ENCODE measurements at places on chromosomes 3 and 15. TPM values are rescaled to one million over a fixed set of nuclear protein-coding genes. Genes with fewer than 3 reads are reported as not detected.

The SCN11A gene
- total RNA-seq = 0.44 TPM

The ADPRH gene
- total RNA-seq = 6.3 TPM

The ALDH1A2 gene
- 2.6 TPM for total RNA-seq

The CACNA2D2 gene
- total RNA-seq = 5.4 TPM

DNA sequence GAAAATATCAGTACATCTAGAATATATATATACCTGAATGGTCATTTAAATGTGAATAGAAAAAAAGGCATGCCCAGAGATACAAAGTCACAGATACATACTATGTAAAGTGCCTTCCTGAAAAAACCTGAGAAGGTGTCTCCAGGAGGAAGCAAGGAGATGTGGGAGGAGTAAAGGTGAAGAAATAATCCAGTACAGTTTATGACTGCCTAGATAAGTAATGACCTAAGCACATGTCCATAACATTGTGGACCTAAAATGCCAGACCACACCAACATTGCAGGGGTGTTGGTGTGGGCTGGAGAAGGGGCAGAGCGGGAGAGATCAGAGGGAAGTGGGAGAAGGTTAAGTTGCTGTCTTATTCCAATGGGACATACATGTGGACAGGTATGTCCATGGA, 226.9 kb downstream of the ZNF621 start:
- peaks cover 7% of the 10 kb centered on the region for H3K4me1 ChIP-seq
- no peak for DNase-seq
- H3K4me3 ChIP-seq = no peak overlapping the region
- no peak overlapping the region for H3K27ac ChIP-seq
- peaks cover 26% of the 10 kb centered on the region for H3K27me3 ChIP-seq

DNA sequence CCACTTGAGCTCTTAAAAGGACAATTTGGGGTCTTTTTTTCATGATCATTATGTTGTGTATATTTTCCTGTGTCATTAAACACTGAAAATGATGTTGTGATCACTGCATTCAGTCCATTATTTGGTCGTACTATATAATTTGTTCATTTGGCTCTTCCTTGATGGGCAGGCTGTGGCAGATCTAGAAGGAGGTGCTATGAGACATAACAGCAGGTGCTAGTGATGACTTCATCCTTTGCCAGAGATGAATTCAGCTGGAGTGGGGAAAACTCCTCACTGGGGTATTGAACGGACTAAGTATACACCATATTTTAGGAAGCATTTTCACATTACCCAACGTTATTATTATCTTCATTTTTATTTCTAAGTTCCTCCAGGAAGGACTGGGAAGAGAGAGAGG, 12.0 kb downstream of the CMTM7 start:
- H3K36me3 ChIP-seq = peaks cover 8% of the 10 kb centered on the region
- no peaks in the 10 kb centered on the region for H3K27me3 ChIP-seq
- peaks cover 80% of the 10 kb centered on the region for H3K4me1 ChIP-seq
- H3K27ac ChIP-seq = peak overlapping the region; percentile 90
- H3K4me3 ChIP-seq = peak overlapping the region; percentile 60

DNA sequence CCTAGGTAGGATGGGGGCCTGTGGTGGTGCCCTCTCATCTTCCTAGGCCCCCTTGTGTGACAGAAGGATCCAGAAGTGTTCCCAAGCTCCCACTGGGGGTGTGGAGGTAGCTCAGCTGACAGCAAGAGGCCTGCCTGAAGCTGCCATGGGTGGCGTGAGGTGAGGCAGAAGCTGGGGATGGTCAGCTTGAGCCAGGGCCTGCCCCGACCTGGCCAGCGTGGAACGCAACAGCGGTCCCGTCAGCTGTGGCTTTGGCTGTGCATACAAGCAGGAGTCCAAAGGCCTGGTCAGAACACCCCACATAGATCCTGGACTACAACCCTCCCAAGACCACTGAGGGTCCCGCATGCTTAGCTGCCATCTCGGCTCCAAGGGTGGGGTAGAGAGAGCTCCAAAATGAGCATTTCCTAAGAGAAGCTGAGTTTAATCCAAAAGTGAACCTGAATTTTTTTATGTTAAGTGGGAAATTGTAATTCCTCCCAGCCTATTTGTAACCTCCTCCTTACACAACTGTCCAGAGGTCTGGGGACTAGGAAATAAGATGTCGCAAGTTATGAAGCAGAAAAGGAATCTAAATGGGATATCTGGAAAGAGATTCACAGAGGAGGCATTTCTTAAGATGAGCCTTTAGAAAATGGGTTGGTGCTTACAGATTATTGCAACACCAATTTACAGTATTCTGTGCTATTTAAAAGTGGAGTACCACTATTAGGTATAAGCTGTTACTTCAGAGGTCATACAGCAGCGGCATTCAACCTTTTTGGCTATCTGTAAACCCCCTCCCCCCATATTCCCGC, 9.9 kb upstream of the PLA2G4D start:
- peaks cover 25% of the 10 kb centered on the region for H3K27me3 ChIP-seq
- H3K27ac ChIP-seq = no peak overlapping the region
- H3K36me3 ChIP-seq = no peaks in the 10 kb centered on the region
- DNase-seq = no peak

DNA sequence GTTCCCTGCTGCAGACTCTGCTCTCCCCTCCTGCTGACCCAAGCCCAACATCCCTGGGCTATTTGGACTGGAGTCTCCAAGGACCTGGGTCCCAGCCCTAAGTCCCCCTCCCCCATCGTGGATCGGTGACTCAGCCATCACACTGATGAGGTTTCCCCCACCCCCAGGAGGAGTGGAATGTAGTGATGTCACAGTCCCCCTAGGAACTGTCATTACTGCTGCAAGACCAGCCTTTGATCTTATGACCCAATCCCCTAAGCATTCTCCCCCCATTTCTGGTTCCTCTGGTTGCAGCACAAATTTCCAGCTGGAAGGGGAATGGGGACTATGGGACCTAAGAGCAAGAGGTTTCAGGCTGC, 63.4 kb upstream of the CSPG4 start:
- DNase-seq = no peak
- no peak overlapping the region for H3K27ac ChIP-seq
- peaks cover 15% of the 10 kb centered on the region for H3K27me3 ChIP-seq
- no peaks in the 10 kb centered on the region for H3K36me3 ChIP-seq
- no peak overlapping the region for H3K4me3 ChIP-seq

GRCh38 chr3:155303540-155304097, 10.1 kb upstream of the STRIT1 start:
- no peak overlapping the region for H3K4me3 ChIP-seq
- no peaks in the 10 kb centered on the region for H3K27me3 ChIP-seq
- no peaks in the 10 kb centered on the region for H3K4me1 ChIP-seq
- H3K27ac ChIP-seq = peak overlapping the region; percentile 63

GRCh38 chr3:117603097-117603496, 893.5 kb downstream of the TUSC7 start:
- H3K4me3 ChIP-seq = no peak overlapping the region
- no peak overlapping the region for H3K27ac ChIP-seq
- H3K4me1 ChIP-seq = no peaks in the 10 kb centered on the region
- no peaks in the 10 kb centered on the region for H3K27me3 ChIP-seq

GRCh38 chr3:34268032-34268709, 469.7 kb downstream of the PDCD6IP start:
- no peak overlapping the region for H3K27ac ChIP-seq
- H3K4me3 ChIP-seq = no peak overlapping the region
- DNase-seq = no peak
- H3K4me1 ChIP-seq = no peaks in the 10 kb centered on the region
- no peaks in the 10 kb centered on the region for H3K36me3 ChIP-seq

DNA sequence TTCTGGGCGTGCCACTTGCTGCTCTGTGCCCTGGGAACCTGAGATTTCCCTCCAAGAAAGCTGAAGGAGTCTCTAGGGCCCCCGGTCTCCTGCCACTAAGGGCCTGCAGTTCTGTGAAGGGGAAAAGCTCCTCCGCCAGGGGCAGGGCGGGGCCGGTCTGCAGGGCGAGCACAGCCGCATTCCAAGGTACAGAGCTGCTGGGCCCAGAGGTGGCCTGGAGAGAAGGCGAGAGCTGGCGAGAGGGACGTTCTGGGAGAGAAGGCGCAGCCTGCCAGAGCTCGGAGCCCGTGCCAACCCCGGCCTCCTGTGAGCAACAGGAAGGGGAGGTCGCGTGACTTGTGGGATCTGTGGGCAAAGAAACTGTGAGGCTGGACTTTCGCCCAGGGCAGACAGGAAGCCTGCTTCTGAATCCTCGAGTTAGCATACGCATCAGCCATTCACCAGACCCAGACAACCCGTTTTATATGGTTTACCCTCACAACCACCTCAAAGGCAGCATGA, 500.4 kb downstream of the SHQ1 start:
- H3K27me3 ChIP-seq = no peaks in the 10 kb centered on the region
- DNase-seq = peak; percentile 73
- H3K4me1 ChIP-seq = peaks cover 64% of the 10 kb centered on the region
